T-helper 2 cell (primary cell): ENCODE measurements at places on chromosomes 3 and 15.

DNA sequence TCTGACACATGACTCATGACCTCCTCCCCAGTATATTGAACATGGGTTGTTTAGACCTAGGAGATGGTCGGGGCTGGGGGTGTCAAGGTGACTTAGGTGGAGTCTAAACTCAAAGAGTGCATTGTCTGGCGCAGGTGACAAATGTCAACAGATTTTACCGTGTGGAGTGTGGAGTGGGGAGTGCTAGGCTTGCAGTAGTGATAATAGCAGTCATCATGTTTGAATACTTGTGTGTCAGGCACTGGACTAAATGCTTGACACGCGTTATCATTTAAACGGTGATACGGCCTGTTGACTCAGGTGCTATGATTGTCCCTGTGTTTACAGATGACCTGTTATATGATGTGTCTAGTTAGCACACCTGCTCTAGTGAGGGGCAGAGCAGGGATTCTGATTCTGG is 30.8 kb downstream of the MUC20 start:
- DNase-seq: no peak

GRCh38 chr3:12487786-12488185 is 3.5 kb downstream of the TSEN2 start:
- DNase-seq: no peak

- DNase-seq: no peak
Observed at GRCh38 chr15:68228143-68228970, 1.2 kb downstream of the CLN6 start.

DNA sequence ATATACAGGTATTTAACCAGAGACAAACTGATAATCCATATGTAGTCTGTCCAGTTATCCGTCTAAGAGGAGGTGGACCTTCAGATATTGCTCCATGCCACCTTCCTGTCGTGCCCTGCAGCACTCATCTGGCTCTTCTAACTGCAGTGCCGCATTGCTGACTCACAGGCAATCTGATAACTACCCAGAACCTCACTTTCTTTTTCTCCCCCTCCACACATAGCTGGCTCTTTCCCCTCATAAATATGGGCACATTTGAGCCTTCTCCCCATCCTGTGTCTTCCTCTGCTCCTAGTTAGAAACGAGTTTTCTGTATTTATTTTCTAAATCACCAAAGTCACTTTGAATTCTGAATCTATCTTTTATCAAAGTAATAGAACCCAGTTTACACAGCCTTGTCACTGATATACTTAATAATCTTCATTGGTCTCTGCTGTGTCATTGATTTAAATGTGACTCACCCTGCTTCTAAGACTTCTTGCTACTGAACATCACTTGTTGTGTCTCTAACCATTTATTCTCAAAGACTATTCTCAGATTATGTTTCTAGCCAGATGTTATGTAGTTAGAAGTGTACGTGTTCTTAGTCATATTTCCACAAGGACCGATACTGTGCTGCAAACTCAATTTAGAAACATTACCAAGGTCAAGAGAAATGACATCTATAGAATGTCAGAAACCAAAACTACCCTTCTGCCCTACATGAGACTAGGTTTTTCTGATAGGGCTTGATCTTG is 17.4 kb upstream of the KCNMB2 start:
- DNase-seq: no peak

DNA sequence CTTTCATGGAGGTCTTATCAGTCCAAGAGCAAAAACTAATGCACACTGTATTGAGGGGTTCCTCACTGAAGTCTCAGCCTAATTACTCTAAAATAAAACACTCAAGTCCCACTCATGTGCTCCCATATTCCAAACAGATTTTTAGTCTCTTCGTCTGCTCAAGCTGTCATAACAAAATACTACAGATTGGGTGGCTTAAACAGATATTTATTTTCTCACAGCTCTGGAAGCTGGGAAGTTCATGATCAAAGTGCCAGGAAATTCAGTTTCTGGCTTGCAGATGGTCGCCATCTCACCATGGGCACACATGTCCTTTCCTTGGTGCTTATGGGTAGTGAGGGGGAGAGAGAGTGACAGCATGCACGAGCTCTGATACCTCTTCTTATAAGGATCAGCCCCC is 147.5 kb downstream of the ANXA2 start:
- no peak for DNase-seq

DNA sequence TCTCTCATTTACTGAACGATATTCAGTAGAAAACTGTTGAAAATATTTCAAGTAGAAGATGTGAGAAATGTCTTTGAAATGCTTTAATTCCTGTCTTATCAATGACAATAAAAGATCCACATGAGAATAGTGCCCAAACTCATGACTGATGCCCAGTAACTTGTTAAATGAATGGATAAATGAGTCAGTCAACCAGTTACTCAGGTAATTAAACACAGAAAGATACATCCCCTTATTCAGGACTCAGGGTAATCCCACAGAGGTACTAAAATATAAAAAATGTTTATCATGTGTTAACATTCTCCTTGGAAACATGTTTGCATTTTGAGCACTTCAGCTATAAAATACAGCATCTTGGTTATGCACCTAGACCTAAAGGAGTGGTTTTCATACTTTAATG is 169.5 kb downstream of the MBNL1 start:
- DNase-seq: no peak

GRCh38 chr15:38991126-38991525 is 426.5 kb upstream of the RASGRP1 start:
- DNase-seq: no peak

GRCh38 chr3:132629928-132630327 is 29.7 kb downstream of the ACAD11 start:
- no peak for DNase-seq

DNA sequence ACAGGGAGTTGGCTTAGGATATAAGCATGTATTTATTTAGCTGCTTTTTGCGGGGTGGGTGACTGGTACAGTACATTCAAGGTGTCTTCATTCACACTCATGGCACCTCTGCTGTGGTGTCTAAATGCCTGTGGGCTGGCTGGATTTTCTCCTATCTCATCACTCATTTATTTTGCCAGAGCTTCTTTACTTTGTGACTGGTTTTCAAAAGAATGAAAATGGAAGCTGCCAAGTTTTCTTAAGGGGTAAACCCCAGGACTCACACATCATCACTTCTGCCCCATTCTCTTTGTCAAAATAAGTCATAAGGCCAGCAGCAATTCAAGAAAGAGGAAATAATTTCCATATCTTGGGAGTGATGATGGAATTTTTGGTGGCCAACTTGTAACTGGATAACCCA is 493.4 kb upstream of the ALCAM start:
- no peak for DNase-seq

DNA sequence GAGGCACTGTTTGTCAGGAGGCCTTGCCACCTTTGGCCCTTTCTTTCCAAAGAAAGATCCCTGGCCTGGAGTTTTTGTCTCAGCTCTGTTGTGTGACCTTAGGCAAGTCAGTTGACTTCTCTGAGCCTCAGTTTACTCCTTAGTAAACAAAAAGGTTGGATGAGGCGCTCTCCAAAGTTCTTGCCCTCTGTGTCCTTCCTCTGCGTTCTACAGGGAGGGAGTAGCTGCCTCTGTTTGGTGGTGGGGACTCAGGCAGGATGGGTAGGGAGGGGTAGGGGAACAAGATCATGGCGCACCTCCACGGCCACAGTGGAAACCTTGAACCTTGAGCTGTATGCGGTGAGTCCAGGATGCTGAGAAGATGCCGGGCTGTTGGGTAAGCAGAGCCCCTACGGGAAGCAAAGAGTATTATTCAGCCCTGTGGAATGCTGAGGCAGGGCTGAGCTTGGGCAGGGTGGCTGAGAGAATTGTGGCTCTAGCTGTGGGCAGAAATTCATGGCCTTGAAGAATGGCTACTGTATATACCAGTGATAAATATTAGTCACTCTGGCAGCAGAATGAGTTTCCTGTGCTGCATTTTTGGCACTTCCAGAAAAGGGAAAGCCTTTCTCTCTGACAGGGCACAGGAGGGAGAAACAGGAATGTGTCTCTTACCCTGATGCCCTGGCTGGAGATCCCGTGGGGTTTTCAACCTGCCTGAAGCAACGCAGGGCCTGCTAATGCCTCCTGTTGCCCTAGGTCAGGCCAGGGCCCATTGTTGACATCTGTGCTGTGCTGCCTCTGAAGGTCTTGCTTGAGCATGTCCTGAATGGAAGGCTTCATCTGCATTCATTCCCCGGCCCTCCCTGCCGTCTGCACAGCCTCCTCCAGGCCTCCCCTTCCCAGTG is 39.9 kb downstream of the SMAD3 start:
- DNase-seq: no peak

DNA sequence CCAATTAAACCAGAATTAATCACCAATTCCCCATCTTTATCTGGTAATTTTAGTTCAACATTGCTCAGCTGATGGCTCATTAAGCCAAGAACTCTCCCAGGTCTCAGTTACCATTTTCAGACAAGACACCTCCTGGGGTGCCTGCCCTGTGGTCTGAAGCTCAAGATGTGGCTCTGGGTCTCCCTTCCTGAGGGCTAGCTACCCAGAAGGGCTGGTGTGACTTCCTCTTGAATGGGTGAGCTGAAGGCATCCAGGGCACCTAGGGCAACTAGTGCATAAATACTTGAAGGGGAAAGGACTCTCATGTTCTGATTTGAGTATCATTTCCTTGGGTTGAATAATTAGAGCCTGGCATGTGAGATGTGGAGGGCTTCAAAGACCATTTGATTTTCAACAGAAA is 6.7 kb upstream of the TM4SF1 start:
- DNase-seq: no peak

DNA sequence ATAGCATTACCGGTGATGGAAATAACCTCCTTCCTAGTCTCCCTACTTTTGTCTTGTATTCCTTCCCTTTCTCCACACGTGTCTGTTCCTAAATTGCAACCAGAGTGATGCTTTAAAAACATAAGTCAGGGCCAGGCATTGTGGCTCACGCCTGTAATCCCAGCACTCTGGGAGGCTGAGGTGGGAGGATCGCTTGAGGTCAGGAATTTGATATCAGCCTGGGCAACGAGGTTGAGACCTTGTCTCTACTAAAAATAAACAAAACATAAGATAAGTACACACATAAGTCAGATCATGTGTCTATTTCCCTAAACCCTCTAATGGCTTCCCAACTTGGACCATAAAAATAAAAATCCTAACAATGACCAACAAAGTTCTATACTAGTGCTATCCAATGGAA is 18.4 kb downstream of the ARMC8 start:
- no peak for DNase-seq

DNA sequence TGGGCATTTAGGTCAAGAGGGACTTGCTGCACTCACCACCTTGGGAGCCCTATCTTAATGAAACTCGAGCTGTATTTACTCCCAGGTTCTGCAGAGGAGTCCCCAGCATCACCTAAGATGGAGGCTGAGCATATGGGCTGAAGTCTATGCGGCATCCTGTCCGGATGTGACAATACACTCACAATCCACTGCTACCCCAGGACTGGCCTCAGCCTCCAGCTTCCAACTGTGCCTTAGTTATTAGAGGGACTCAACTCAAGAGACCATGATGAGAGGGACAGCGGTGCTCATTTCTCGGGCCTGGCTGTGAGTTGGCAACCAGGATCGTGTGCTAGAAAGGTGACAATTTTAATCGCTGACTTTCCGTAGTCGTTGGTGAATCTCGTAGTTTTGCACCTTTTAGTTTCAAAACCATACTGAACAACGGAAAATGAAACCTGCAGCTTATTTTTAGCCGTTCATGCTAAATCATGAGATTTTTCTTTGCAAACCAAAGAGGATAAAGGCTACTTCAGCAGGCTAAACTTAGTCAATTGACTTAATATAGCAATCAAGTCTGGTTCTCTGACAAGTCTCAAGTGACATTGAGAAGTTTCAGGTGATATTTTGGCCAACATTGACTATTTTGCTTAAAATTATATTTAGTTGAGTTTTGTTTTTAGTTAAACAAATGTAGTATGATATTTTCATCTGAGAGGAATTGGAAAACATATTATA is 11.1 kb downstream of the ZBTB38 start:
- peak; percentile 27 for DNase-seq

DNA sequence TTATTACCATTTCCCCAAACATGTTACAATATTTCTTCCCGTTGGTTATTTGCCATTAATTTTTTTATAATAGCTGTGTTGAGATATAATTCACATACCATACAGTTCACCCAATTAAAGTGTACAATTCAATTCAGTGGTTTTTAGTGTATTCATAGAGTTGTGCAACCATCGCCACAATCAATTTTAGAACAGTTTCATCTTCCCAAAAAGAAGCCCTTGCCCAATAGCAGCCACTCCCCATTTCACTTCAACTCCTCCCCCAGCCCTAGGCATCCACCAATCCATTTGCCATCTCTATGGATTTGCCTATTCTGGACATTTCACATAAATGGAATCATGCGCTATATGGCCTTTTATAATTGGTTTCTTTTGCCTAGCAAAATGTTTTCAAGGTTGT is 225.1 kb downstream of the EPHB1 start:
- DNase-seq: no peak

- DNase-seq: no peak
Observed at GRCh38 chr3:193812078-193812725, 219.2 kb downstream of the OPA1 start.

DNA sequence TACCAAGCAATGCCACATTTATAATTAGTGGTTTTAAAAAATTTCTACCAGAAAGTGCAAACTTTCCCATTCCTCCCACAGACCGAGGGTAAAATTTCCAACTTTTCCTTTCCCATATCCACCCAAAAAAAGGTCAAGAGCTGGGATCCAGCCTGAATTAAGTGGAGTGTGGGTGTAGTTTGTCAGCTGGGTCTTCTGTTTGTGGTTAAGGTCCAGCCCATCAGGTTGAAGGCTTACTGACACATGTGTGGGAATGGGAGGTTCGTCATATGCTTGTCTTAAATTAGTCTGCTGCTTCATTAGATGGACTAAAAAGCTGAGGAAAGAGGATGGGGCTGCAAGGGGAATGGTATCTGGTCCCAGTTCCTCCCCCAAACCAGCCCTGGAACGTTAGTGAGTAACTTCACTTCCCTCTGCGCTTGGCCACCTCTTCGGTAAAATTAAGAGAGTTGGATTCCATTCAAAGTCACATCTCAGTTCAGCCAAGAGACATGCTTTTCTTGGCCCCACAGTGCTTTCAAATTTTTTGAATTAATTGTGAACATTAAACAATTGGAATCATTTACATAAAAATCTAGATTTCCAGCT is 59.0 kb upstream of the PLCL2 start:
- no peak for DNase-seq

DNA sequence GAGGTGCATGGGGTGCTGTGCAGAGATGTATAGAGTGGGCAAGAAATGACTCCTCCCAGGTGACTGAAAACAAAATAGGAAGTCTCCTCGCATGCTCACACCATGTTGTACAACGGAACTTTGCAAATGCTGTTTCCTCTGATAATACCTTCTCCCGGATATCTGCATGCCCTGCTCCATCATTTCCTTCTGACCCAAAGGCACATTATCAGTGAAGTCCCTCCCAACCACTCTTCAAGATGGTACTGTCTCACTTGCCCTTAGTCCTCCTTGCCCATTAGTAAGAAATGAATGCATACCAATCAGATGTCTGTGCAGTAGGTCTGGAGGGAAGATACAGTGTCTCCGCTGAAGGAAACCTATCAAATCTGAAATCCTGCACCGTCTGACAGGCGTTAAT is 12.0 kb downstream of the TMED3 start:
- no peak for DNase-seq

- no peak for DNase-seq
Observed at GRCh38 chr15:85329561-85330422, 50.6 kb upstream of the AKAP13 start.

- no peak for DNase-seq
Observed at GRCh38 chr15:42719043-42719442, 17.9 kb downstream of the CDAN1 start.
